ENCODE measurements at places on chromosomes 3 and 15. TPM values are rescaled to one million over a fixed set of nuclear protein-coding genes. Genes with fewer than 3 reads are reported as not detected.

DNA sequence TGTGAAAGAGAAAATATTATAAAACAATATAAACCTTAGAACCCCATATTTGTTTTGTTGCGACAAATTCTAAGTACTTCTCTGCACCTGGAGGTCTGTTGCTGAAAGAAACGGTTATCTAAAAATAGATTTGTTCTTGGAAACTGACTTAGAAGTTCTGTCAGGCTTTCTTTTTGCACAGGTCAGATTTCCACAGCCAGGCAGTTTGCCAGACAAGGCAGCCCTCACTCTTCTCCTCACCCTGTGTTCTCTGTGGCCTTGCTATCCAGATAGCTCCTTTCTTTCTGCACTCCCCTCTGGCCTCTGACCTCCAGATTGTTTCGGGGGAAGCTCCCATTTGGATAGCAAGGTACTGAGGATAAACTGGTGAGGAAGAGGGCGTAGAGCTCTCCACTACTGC lies 413.3 kb upstream of the ONECUT1 start:
- DNase-seq: no peak

The SPTSSB gene
- not detected for total RNA-seq

The ATP8B4 gene
- 90.2 TPM for total RNA-seq

- no peak for DNase-seq
Measured at GRCh38 chr15:88181613-88182012, 74.9 kb downstream of the NTRK3 start.

GRCh38 chr3:113514265-113514769 lies 639 bp downstream of the SPICE1 start:
- DNase-seq: no peak

The TRPM1 gene
- total RNA-seq: under 0.01 TPM

The PIGZ gene
- 1.7 TPM for total RNA-seq

DNA sequence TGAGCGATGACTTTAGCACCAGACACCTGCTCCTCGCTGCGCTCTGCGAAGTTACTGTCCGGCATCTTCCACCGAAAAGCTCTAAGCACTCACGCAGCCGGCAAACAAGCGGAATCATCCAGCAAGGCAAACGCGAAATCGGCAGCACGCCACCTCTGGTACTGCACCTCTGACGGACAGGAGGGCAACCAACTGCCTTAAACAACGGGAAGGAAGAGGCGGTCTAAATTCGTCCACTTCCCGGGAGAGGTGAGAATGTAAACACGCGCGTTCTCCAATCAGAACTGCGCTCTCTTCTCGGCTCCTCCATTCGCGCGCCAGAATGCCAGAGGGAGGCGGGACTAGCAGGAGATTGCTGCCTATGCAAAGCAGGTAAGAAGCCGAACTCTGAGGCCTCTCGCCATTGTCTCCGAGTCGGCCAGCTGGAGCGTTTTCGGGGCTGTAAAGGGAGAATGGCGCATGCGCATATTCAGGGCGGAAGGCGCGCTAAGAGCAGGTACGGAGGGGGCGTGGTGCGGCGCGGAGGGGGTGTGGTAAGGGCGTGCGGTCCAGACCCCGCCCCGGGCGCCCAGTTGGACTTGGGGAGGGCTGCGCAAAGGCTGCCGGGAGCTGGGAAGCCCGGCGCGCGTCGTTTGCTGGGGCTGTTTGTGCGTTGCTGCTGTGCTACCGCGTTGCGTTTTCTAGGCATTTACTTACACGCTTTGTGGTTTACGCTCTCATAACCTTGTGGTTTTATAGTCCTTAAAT lies at the start of the genes BTD and HACL1:
TSS of gene BTD (plus strand) at position 347 of the 747 bp plus-strand sequence. CDS start 33,695 bp downstream, outside the sequence.
TSS of gene HACL1 (minus strand) at position 171 of the 747 bp plus-strand sequence. CDS start at position 65, 106 bp downstream.
- peak; percentile 99 for DNase-seq

DNA sequence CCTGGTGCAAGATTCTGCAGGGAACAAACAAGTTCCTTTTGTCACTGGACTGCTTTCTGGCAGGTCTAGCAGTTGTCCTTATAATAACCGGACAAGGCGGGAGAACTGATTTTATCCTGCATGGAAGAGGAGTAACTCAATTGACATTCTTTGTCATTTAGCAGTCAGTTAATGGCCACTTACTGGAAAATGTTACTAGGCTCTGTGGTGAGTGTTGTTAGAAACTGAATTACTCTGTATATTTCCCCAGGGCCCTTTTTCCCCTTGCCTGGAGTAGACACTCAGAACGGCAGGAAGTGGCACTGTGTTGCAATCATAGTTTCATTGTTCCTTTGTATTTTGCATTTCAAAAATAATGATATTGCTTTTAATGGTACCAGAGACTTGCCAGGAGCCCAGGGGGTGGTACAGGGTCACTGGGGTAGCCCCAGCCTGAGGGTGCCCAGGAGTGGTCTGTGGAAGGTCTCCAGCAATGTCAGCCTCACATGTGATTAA lies 318.6 kb upstream of the LRRFIP2 start:
- no peak for DNase-seq

The ARPIN gene
- 16.1 TPM for total RNA-seq

DNA sequence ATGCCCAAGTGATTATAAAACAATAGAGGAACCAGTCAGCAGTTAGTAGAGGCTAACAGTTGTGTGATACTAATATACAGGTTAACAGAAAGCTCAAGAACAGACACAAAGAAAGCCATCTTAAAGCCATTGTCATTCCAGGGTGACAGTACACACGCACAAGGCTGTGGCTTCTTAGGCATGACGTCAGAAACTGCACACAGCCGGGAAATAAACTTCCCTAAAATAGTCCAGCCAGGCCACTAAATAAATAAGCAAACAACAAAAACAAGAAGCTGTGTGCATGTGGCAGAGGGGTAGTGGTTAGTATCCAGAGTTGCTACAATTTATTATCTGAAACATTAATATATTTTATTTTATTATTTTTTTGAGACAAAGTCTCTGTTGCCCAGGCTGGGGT lies 49.8 kb downstream of the PPCDC start:
- DNase-seq: peak; percentile 65

GRCh38 chr15:45391746-45392583 lies 13.6 kb upstream of the GATM start:
- DNase-seq: no peak

The TMCO5A gene
- not detected for total RNA-seq

The GNL3 gene
- total RNA-seq: 114 TPM

The MSL2 gene
- total RNA-seq: 15.8 TPM

The SCAANT1 gene
- not detected for total RNA-seq

GRCh38 chr3:136780741-136781140 lies 28.6 kb upstream of the STAG1 start:
- DNase-seq: peak; percentile 7

GRCh38 chr3:138257986-138258385 lies 70.9 kb downstream of the ARMC8 start:
- DNase-seq: no peak

DNA sequence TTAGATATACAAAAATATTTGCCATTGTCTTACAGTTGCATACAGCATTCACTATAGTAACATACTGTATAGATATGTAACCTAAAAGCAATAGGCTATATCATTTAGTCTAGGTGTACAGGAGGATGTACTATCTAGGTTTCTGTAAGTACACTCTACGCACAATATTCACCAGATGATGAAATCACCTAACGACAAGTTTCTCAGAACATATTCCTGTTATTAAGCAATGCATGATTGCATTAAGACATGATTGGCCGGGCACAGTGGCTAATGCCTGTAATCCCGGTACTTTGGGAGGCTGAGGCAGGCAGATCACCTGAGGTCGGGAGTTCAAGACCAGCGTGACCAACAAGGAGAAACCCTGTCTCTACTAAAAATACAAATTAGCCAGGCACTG lies 14.5 kb upstream of the PRKCI start:
- DNase-seq: no peak

DNA sequence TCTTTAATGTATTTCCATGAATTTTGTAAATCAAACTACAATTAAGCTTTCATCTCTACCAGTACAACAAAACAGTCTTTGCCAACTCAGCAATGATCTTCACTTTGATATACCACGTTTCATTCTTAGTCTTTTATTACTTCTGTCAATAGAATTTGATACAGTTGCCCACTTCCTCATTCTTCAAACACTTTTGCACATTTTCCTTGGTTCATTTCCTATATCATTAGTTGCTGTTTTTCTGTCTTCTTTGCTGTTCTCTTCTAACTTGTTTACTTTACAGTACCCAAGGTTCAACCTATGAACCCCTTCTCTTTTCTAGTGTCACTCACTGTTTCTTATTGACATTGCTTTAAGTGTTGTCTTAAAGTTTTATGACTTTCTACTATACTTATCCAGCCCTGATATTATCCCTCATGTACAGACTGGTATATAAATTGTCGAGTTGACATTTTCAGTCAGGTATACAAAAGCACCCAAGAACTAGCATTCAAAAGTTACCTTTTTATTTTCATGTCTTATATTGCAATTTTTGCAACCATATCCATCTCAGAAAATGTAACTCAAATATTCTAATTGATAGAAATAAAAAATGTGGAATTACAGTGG lies 903.1 kb downstream of the NSUN3 start:
- DNase-seq: no peak

The FOXL2 gene
- 52.8 TPM for total RNA-seq

- DNase-seq: no peak
Measured at GRCh38 chr15:28260317-28260716, 61.7 kb downstream of the HERC2 start.

GRCh38 chr3:127407026-127407939 lies 119.4 kb upstream of the PRR20G start:
- no peak for DNase-seq

- DNase-seq: no peak
Measured at GRCh38 chr3:65408531-65409175, 630.1 kb downstream of the MAGI1 start.

- DNase-seq: no peak
Measured at GRCh38 chr3:187717572-187717971, 15.2 kb upstream of the RTP2 start.

DNA sequence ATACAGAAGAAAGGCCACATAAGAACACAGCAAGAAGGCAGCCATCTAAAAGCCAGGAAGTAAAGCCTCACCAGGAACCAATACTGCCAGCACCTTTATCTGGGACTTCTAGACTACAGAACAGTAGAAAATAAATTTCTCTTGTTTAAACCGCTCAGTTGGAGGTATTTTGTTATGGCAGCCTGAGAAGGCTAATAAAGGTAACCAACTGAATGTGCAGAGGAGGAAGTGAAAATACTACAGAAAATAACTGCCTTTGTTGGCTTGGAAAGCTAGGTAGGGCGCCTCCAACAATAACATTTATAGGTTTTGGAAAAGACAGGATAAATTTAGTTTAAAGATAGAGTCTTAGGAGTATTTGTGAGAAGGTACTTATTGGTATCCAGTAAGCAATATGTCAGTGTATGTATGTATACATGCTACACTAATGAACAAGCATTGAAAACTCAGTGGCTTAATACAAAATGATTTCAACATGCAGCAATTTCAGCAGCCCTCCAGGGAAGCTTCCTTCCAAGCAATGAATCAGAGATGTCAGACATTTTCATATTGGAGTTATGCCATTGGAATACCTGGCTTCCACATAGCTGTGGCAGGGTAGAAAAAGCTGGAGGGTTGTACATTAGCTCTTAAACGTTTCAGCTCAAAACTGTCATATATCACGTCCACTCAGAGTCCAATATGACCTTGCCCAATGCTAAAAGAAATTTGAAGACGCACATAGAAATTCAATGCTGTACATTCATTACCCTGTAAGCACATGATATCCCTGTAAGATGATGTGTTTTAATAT lies 48.9 kb downstream of the ZBBX start:
- no peak for DNase-seq

The DUOXA2 gene
- not detected for total RNA-seq

- no peak for DNase-seq
Measured at GRCh38 chr3:124207873-124208485, 216.1 kb upstream of the ROPN1 start.

GRCh38 chr3:192597506-192597905 lies 129.8 kb downstream of the FGF12 start:
- no peak for DNase-seq

The GRM7 gene
- not detected for total RNA-seq

DNA sequence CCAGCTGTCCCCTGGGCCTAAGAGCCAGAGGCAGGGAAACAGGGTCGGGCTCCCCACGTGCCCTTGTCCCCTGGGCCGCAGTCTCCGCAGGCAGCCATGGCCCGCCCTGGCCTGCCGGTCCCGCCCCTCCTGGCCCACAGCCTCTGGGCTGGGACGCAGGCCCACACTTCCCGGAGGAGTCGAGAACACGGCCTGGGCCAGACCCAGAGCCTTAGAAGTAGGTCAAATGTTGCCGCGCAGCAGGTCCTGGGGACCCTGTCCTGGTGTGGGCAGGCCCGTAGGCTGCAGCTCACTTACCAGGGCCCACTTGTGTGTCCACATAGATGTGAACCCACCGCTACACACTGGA lies 4.3 kb upstream of the MYL3 start:
- DNase-seq: peak; percentile 32

All from fibroblast of villous mesenchyme (primary cell).